Smooth muscle cell of the umbilical artery (primary cell): ENCODE measurements at places on chromosomes 4 and X. TPM values are rescaled to one million over a fixed set of nuclear protein-coding genes. Genes with fewer than 3 reads are reported as not detected.

Gene HTR2C
- total RNA-seq, result not detected in 2 replicates

Gene COL25A1
- 2.7 and 5.0 TPM in 2 replicates for total RNA-seq

Gene NSG1
- total RNA-seq, result 1.2 and 2.6 TPM in 2 replicates

Gene IL3RA
- total RNA-seq, result not detected in 2 replicates

Gene XPNPEP2
- not detected in 2 replicates for total RNA-seq

Gene NSUN7
- total RNA-seq, result 0.30 TPM in 1 of 2 replicates, not detected in the other

Gene MSX1
- total RNA-seq, result 5.3 and 9.0 TPM in 2 replicates

Gene WDFY3
- 62.7 and 99.5 TPM in 2 replicates for total RNA-seq

Gene ESX1
- not detected in 2 replicates for total RNA-seq

Gene H2BW2
- not detected in 2 replicates for total RNA-seq

Gene PAK3
- total RNA-seq, result 1.2 and 2.2 TPM in 2 replicates

Gene TMPRSS11F
- not detected in 2 replicates for total RNA-seq

Gene LGI2
- total RNA-seq, result under 0.01 TPM in 1 of 2 replicates, not detected in the other

Gene CFAP99
- not detected in 2 replicates for total RNA-seq

Gene PCYT1B
- 0.59 and 0.92 TPM in 2 replicates for total RNA-seq

Gene BEX3
- 243 and 344 TPM in 2 replicates for total RNA-seq

Gene TRIM60
- total RNA-seq, result not detected in 2 replicates

Gene CT55
- not detected in 2 replicates for total RNA-seq

Gene TRAM1L1
- total RNA-seq, result 3.3 and 3.6 TPM in 2 replicates

Gene MAB21L2
- 0.28 and 1.8 TPM in 2 replicates for total RNA-seq

Gene RPL34
- 376 and 608 TPM in 2 replicates for total RNA-seq

Gene UBE2A
- total RNA-seq, result 32.1 and 39.5 TPM in 2 replicates

Gene NLGN4X
- not detected in 2 replicates for total RNA-seq

Gene GCNA
- total RNA-seq, result 3.0 and 3.3 TPM in 2 replicates

Gene ANOS1
- total RNA-seq, result 29.6 and 35.9 TPM in 2 replicates

Gene SLC10A6
- total RNA-seq, result not detected in 2 replicates

Gene IGFBP7
- 1,361 and 2,028 TPM in 2 replicates for total RNA-seq

Gene LRCH2
- total RNA-seq, result 13.4 and 19.7 TPM in 2 replicates

Gene SCML2
- total RNA-seq, result 0.59 and 1.3 TPM in 2 replicates

Gene HHIP
- 0.59 and 13.1 TPM in 2 replicates for total RNA-seq

Gene AFM
- not detected in 2 replicates for total RNA-seq

Gene SPANXD
- total RNA-seq, result not detected in 2 replicates

Gene ARAP2
- total RNA-seq, result 1.2 and 3.1 TPM in 2 replicates

Gene UBA6
- total RNA-seq, result 311 and 532 TPM in 2 replicates

Gene COL4A5
- 126 and 152 TPM in 2 replicates for total RNA-seq

Gene RAB41
- total RNA-seq, result not detected in 2 replicates

Gene FAM53A
- total RNA-seq, result 1.4 and 3.0 TPM in 2 replicates

Gene CFI
- total RNA-seq, result 1.2 and 9.2 TPM in 2 replicates

Gene PPEF2
- not detected in 2 replicates for total RNA-seq

Gene PPP1R2C
- not detected in 2 replicates for total RNA-seq

Gene TMEM255A
- total RNA-seq, result under 0.01 and 0.05 TPM in 2 replicates

Gene TMPRSS11D
- not detected in 2 replicates for total RNA-seq

Gene P2RY4
- 0.14 TPM in 1 of 2 replicates, not detected in the other for total RNA-seq

Gene SUPT20HL2
- 0.28 TPM in 1 of 2 replicates, not detected in the other for total RNA-seq

Gene CT45A2
- not detected in 2 replicates for total RNA-seq

Gene NRK
- 0.51 and 1.8 TPM in 2 replicates for total RNA-seq

Gene MUC7
- total RNA-seq, result not detected in 2 replicates

Gene CDX4
- total RNA-seq, result not detected in 2 replicates

Gene NIPAL1
- total RNA-seq, result 0.59 and 2.7 TPM in 2 replicates

Gene CT45A10
- total RNA-seq, result not detected in 2 replicates

Gene TMPRSS11B
- total RNA-seq, result not detected in 2 replicates

Gene TRIM75
- total RNA-seq, result not detected in 2 replicates

Gene TAF7L
- 0.59 and 0.65 TPM in 2 replicates for total RNA-seq

Gene G3BP2
- total RNA-seq, result 267 and 273 TPM in 2 replicates

Gene PHKA1
- total RNA-seq, result 21.1 and 22.5 TPM in 2 replicates

Gene MAGEC3
- total RNA-seq, result not detected in 2 replicates

Gene NWD2
- not detected in 2 replicates for total RNA-seq

Gene MAGEA2B
- not detected in 2 replicates for total RNA-seq

Gene SSX2B
- not detected in 2 replicates for total RNA-seq
